ENCODE measurements at places on chromosomes 7 and 10.

GRCh38 chr7:18295781-18296423, 199.6 kb upstream of the HDAC9 start:
- DNase-seq, result no peak

GRCh38 chr10:116115036-116115641, 157.9 kb downstream of the GFRA1 start:
- no peak for DNase-seq

- no peak for DNase-seq
Observed at GRCh38 chr7:107996072-107996882, 6.7 kb downstream of the LAMB1 start.

GRCh38 chr7:70736715-70737460, 395.1 kb upstream of the GALNT17 start:
- no peak for DNase-seq

GRCh38 chr7:132464740-132465139, 111.5 kb downstream of the PLXNA4 start:
- no peak for DNase-seq

GRCh38 chr10:124415210-124415609, 3.5 kb downstream of the OAT start:
- no peak for DNase-seq

GRCh38 chr7:35805876-35806275, 5.0 kb downstream of the SEPTIN7 start:
- no peak for DNase-seq

GRCh38 chr10:86366902-86367151, 232 bp upstream of the GRID1 start:
- DNase-seq, result no peak

DNA sequence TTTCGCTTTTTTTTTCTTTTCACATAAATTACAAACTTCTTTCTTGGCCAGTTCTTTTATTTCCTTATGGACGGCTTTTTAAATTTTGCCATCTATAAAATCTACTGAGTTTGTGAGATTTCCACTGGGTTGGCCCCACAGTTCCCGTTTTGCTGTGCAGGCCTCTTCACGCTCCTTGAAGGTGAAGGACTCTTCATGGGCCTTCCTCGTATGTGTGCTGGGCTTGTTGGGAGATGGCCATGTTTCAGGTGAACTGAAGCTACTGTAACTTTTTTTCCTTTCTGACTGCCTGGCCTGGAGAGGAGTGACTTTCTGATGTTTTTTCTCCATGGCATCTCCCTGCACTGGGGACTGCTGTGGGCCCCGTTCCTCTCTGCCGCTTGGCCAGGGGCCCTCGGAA, 262.4 kb downstream of the COBL start:
- DNase-seq, result no peak

DNA sequence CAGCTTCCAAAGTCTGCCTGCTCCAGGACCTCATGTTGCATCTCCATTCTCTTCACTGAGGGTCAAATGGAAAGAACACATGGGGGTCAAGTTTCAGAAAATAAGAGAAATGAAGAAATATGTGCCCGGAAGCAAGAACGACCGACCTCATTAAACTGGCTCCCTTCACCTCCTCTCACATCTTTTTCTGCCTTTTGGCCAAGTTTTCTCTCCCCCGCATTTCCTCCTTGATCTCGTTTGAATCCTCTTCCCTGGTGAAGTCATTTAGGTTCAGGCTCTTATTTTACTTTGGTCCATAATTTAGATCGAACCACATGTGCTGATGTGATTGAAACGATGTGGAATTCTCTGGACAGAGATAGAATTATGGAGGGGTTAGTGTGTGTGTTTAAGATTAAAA, 44.2 kb downstream of the EGFR start:
- DNase-seq, result no peak

- DNase-seq, result no peak
Observed at GRCh38 chr7:155789001-155789725, 23.1 kb downstream of the SHH start.

GRCh38 chr10:22849077-22849805, 78.6 kb upstream of the ARMC3 start:
- DNase-seq, result no peak

DNA sequence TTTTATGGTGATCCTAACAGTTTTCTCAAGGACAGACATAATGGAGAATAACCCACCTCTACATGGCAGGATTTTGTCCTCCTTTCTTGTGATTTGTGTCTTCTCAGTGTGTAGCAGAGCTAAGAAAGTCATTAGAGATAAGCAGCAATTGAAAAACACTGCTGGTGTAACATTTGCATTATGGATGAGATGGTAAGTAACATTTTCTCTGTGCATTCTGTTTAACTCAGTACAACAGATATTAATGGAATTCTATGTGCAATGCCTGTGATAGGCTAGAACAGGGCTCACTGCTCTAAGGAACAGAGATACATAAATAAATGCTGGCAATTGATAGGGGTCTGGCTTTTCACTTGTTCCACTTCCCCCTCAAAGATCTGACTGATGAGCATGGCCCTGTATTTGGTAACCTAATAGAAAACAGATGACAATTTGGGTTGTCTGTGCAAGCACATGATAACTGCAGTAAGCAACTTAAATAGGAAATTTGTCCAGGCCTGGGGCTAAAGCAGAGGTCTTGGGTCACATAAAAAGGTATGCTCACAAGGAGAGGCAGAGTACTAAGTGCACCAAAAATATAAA, 560.3 kb upstream of the POM121L12 start:
- DNase-seq, result no peak

- no peak for DNase-seq
Observed at GRCh38 chr10:120749072-120749471, 102.1 kb upstream of the WDR11 start.

DNA sequence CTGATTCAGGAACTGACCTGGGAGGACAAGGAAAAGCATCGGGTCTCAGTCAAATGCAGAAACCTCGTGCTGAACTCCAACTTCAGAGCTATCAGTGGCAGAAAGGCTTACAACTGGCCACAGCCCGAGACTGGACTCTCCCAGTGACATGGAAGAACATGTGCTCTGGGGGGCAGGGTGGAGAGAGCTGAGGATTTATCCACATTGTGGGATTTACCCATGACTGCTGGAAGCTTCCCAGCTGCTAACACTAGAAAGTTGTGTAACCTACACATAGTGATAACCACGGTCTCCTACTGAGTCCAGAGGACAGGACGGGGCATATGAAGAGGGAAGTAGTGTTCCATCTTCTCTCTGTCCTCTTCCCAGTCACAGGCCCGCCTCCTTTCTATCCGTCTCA, 103.4 kb downstream of the ITIH5 start:
- DNase-seq, result no peak

GRCh38 chr10:10477844-10478243, 539.8 kb upstream of the CELF2 start:
- no peak for DNase-seq

- DNase-seq, result no peak
Observed at GRCh38 chr10:67520924-67521520, 175.0 kb downstream of the CTNNA3 start.

DNA sequence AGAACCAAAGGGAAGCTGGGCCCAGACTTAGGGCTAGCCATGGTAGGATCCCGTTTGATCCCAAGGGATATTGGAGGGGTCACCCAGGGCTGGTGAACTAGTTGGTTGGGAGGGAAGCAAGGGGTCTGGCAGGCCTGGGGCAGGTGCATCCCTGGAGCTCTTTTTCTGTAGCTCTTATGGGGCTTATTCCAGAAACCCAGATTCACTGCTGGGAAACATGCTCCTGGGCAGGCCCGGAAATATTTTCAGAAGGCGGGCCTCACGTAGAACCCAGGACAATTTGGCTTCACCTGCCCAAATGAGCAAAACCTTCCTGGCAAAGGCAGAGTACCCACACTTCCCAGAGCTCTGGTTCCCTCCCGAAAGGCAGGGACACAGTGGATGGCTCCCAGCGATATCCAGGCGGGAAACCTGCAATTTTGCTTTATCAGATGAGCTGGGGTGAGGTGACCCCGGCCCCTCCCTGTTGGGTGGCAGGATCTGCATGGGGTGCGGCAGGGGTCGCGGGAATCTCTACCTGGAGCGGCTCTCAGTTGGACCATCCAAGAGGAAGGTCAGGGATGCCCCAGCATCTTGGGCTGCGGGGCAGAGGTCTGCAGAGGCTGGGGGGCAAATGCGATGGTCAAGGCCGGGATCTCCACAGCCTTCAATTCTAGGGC, 533.9 kb downstream of the TCERG1L start:
- no peak for DNase-seq

DNA sequence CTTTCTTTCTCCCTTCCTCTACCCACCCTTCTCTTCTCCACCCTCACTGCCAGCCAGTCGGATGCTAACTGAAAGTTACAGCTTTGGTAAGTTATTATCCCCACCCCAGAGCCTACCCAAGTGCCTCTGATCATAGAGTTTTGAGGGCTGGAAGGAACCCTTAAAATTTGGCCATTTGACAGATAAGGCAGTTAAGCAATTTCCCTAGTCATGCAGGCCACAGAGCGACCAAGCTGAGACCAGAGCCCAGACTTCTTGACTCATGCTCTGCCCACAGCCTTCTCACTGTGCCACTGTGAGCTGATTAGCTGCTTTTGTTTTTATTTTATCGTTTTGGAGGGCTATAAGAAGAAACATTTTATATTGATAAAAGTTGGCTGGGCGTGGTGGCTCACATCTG, 17.2 kb downstream of the SAP25 start:
- DNase-seq, result no peak

DNA sequence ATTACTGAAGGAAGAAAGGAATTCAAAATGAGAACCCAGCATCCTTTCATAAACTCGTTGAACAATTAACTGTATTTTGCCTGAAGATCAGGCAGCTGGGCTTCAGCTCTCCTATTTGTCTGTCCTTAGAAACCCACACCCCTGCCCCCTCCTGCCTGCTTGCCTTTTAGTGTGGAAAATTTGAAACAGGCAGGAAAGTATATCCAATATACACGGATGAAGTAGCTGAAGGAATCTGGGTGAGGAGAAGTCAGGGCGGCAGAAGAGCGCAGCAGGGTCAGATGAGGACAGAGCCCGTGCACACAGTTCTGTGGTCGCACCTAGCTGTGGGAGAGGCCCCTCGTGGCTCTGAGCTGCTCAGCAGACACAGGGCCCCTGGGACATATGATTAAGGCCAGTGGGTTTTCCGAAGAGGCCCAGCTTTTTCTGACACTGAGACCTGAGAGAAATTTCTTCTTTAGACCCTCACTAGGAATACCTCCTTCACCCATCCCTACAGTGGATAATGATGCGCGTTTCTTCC, 87.9 kb downstream of the ACTR3B start:
- no peak for DNase-seq

DNA sequence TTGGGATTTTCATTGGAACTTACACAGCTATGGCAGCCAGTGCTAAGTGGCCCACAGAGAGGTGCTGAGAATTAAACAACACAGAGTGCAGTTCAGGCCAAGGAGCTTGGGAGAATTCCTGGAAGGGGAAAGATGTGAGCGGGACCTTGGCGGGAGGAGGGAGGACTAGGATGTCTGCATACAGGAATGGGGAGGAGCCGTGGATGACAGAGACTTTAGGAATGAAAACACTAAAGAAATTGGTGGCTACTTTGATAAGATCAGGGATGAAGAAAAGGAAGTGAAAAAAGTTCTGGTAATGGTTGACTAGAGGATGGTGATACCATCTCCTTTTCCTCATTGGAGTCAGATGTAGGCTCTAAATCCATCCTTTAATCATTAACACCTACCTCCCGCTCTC, 234.2 kb upstream of the FZD8 start:
- DNase-seq, result no peak

DNA sequence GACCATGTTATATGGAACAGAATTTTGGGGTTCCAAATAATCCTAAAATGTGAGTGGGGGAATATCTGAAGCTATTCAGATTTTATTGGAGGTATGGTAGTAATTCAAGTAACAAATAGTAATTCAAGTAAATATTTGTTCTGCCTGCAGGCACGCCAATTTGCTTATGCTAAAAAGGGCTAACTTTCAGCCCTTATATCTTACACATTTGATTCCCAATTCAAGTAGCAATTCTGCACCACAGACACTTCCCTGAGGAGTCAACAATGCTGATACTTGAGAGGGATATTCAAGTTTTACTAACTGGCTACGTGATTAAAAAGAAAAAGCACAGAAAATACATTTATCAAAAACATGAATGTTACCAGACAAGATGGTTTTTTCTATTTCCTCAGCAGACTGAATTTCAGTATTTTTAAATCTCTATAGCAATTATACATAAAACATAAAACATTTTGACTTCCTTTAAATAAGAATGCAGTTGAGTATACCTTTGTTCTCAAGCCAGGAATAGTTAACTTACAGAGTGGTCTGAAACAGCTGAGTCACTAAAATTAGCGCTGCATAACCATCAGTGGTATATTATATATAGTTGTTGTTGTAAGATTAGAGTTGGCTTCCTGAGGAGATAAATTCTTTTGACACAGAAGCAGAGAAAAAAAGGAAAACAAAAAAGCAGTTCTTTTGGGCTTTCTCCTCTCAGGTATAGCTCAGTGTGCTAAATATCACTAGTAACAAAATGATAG, 33.9 kb downstream of the MTPN start:
- DNase-seq, result no peak

- DNase-seq, result no peak
Observed at GRCh38 chr7:24141874-24142509, 142.0 kb upstream of the NPY start.

GRCh38 chr7:145088111-145088745, 252.4 kb upstream of the TPK1 start:
- DNase-seq, result no peak

DNA sequence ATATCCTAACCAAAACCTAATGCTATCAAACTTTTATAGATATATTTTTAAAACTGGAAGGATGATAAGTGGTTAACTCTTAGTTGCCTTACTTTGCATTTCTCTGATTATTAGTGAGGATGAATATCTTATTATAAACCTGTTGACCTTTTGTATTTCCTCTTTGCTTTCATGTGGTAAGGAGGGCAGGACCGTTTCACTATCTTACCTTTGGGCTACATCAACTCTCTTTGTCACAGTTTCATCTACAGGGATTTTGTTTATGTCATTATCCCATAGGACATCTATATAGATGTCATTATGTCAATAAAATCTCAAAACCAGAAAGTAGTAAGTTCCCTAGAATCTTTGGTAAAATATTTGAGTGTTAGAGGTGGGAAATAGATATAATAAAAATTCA, 219.3 kb downstream of the THSD7A start:
- DNase-seq, result no peak

GRCh38 chr10:121524157-121524817, 74.0 kb downstream of the FGFR2 start:
- no peak for DNase-seq

GRCh38 chr7:78437118-78437517, 638.5 kb downstream of the PHTF2 start:
- DNase-seq, result no peak

DNA sequence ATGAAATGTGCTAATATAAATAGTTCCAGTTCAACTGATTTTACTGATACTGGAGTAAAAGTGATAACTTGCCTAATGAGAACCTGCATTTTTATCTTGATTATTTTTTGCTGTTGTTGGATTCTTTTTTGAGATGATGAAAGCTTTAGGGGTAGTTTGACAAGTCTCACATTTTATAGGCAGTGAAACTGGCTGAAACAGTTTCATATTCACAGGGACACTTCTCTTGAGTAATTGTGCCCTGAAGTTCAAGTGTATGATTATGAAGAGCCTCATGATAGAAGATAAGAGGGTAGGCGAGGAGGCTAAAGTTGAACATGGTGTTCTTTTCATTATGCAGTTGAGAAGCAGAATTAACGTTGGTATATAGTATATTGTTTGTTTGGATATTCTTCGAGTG, 5.1 kb downstream of the AUTS2 start:
- no peak for DNase-seq

- DNase-seq, result no peak
Observed at GRCh38 chr7:11486271-11486670, 345.7 kb downstream of the THSD7A start.
